ENCODE measurements at places on chromosomes 1 and 21.

- no peak for DNase-seq
These were observed 57.1 kb upstream of the NHLH2 start for GRCh38 chr1:115898020-115898419.

DNA sequence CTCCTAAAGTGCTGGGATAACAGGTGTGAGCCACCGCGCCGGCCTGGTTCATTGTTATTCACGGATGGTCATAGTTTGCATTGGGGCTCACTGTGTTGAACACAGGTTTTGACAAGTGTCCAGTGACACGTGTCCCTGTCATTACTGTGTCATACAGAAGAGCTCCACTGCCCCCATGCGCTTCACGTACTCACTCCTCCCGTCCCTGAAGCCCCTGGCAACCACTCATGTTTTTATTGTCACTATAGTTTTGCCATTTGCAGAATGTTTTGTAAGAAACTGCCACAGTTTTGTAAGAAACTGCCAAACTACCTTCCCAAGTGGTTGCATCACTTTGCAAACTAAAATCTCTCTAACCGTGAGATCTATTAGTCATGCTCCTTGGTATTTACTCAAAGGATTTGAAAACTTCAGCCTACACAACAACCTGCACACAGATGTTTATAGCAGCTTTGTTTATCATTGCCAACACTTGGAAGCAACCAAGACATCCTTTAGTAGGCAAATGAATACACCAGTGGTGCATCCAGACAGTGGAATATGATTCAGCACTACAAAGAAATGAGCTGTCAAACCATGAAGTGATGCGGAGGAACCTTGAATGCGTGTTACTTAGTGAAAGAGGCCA lies 163.2 kb upstream of the COL6A1 start:
- no peak for DNase-seq

DNA sequence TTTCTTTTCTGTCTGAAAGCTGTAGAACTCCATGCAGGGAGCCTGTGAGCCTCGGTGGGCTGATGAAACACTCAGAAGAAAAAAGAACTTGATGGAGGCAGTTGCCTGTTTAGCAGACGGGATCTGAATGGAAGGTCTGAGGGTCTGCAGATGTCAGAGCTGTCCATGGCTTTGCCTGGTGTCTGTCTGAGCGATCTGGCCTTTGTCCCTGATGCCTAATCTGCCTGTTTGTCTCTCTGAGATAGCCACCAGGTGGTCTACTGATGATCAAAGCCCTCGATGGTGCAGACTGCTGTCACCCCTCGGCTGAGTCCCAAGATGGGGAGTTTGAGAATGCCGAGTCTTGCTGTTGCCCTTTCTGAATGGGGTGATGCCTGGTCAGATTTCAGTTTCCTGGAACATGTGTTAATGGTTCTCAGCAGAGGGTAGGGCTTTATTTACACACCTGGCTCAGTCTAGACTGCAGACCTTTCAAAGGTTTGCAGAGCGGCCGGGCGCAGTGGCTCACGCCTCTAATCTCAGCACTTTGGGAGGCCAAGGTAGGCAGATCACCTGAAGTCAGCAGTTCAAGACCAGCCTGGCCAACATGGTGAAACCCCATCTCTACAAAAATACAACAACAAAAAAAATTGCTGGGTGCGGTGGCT lies 90.4 kb downstream of the KIF26B start:
- no peak for DNase-seq

DNA sequence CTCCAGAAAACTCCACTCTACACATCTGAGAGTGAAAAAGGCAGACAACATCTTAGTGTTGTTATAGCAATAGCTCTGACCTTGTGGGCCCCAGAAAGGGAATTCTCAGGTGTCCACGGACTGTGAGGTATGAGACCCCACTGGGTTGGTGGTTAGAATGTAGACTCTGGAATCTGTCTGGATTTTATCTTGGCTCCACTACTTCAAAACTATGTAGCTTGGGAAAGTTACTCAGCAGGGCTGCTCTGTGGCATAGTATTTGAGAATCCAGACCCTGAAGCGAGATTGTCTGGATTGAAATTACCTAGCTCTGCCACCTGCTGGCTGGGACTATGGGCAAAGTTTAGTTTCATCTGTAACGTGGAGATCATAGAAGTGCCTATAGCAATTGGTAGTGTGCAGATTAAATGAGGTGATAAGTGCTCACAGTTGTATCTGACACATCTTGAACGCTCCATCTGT lies 25.8 kb downstream of the PRDM2 start:
- DNase-seq, result no peak

GRCh38 chr1:15485636-15486035 lies 9.7 kb downstream of the CELA2B start:
- no peak for DNase-seq

DNA sequence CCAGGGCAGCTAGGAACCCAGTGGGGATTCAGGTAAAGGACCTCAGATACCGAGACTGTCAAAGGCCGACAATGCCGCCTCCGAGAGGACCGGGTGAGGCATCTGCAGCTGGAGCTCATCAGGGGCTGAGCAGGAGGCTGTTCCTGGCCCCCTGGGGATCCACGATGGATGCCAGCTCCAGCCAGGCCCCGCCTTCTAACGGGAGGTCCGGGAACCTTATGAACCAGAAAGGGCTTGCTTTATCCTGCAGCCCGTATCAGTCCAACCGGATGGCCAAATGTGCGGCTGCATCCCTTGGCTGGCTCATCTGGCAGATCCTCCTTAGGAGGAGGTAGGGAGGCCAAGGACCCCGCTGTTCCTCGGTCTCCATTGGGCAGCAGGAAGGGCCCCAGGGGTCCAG lies 32.0 kb downstream of the SLC45A1 start:
- DNase-seq, result no peak

DNA sequence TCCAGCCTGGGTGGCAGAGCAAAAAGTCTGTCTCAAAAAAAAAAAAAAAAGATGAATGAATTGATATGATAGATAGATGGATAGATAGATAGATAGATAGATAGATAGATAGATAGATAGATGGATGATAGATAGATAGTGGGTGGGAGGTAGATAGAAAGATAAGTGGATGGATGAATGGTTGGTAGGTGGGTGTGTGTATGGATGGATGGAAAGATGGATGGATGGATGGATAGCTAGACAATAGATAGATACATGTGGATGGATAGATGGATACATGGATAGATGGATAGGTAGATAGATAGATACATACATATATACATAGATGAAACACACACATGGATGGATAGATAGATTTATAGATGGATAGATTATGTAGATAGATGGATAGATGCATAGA lies 28.5 kb downstream of the TRPM2 start:
- no peak for DNase-seq

GRCh38 chr1:67431869-67432578 lies 1.8 kb upstream of the SERBP1 start:
- DNase-seq, result no peak

- no peak for DNase-seq
These were observed 166.6 kb upstream of the COL11A1 start for GRCh38 chr1:103274886-103275285.

- DNase-seq, result no peak
These were observed 96.7 kb downstream of the DYRK1A start for GRCh38 chr21:37463083-37463801.

- no peak for DNase-seq
These were observed 31.2 kb upstream of the MAP1LC3C start for GRCh38 chr1:242030071-242030470.

DNA sequence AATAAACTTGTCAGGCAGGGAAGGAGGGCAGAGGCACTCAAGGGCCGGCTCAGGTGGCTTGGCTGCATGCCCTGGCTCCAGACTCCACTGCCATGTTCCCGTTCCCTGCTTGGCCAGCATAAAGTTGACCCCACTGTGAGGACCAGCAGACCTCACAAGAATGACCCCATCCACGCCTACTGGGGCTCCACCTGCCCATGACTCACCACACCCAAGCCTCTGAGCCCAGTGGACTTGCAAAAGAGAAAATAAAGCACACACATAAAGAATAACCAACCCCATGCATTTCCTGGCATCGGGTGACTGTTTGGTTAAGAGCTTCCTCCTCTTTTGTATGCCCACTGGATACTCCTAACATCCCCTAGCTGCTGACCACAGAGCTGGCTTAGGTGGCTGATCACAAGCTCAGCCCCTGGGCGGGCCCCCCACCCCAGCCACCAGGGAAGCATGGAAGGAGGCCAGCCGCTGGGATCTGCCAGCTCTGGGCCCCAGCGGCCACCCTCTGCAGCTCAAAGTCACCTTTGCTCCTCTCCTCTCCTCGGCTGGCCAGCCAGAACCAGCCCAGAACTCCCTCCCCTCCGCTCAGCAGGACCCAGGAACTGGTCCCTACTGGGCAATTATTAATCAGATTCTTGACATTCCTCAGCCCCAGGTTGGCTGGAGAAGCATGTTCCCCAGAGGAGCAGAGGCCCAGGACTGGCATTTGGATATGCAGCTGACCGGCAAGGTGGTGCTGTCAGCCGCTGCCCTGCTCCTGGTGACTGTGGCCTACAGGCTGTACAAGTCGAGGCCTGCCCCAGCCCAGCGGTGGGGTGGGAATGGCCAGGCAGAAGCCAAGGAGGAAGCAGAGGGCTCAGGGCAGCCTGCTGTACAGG lies at the start of gene KLHDC7A:
KLHDC7A (plus strand) TSS at position 616 of the 875 bp plus-strand sequence; CDS start at position 668, 52 bp downstream.
- DNase-seq, result no peak

- DNase-seq, result no peak
These were observed 4.3 kb downstream of the GPR88 start for GRCh38 chr1:100542285-100542684.

GRCh38 chr21:26766826-26767325 lies 78.3 kb downstream of the ADAMTS1 start:
- DNase-seq, result no peak

- DNase-seq, result no peak
These were observed 93.6 kb downstream of the ENAH start for GRCh38 chr1:225559326-225559725.

DNA sequence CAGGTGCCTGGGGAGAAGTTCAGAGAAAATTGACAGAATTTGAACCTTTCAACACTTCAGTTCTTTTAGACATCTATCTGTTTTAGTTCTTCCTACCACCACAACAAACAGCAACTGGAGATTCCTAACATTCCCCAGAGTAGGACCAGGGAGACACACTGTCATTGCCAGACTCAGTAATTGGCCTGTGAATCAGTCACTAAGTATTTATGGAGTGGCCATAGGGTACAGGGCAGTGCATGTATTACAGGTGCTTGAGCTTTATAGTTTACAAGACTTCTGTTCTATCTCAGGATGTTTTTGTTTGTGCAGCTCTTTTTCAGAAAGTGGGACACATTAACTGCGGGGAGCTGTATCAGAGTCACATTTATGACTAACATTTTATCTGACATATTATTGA lies 1.7 kb downstream of the CDC14A start:
- DNase-seq, result no peak

- DNase-seq, result no peak
These were observed 1.2 kb downstream of the ALG14 start for GRCh38 chr1:95071539-95071938.

DNA sequence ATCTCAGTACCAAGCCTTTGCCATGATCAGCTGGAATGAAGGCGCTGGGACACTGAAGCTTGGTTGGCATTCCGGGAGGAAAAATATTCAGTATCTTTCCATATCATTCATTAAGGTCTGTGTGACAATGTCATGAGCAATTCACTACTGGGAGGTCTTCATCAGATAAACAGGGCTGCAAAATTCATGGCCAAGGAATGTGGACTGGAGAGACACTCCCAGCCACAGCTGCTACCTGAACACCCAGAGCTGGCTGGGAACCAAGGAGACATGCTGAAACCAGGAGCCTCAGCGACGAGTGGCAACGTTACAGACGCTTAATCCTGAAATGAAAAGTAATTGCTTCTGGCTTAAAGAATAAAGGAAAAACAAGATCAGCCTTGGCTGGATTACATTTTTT lies 30.6 kb upstream of the DDAH1 start:
- DNase-seq, result no peak

DNA sequence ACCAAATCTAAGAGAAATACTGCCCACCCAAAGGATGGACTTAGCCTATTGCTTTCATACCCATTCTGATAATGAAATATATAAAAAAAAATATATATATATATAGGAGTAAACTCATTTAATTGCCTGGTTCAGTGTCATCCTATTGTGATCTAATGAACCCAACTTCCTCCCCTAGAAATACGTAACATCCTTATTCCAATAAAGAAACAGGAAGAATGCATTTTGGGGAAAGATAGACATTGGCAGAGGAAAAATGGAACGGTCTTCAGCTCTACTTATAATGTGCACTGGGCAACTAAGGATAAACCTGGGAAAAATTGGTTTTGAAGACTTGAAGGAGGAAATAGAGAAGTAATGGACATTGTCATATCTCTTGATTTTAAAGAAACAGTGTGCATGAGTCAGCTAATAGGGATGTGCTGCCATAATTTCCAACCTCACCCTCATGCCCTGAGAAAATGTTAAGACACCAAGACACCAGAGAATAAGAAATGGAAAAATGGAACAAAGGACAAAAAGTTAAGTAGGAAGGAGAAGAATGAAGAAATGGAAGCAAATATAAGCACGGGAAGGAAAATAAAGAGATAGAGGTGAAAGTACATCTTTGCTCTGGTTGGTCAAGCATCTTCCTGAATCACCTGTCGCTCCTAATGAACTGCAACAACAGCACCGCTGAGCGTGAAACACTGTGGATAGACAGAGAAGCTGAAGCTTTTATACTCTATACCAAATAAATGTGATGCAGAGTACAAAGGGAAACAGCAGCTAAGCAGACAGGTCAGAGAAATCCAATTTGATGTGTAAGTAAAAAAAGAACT lies 5.4 kb downstream of the UBR4 start:
- no peak for DNase-seq

All from activated CD4-positive, CD25-positive, alpha-beta regulatory T cell treated with anti-CD3 and anti-CD28 coated beads, Interleukin-2, amount 50 U/mL, for 72 hours (primary cell).